ENCODE measurements at places on chromosomes 1 and 21. TPM values are rescaled to one million over a fixed set of nuclear protein-coding genes. Genes with fewer than 3 reads are reported as not detected.

LHX8 gene
- not detected for polyA plus RNA-seq

DNA sequence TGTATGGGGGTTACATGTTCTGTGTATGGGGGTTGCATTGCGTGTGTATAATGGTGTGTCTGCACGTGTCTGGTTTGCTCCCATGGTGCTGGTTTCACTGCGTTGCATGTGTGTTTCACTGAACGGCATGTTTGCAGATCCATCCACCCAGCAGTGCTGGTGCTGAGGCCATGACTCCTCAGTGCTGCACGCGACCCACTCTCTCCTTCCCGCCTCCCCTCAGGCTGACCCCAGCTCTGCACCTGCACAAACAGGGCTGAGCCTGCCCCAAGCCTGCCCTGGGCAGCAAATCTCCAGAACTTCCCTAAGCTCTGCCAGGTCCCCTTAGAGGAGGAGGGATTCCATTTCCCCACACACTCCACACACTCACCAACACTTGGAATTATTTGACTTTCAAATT, 18.7 kb downstream of the ACTRT2 start:
- DNase-seq, result no peak

C1orf53 gene
- polyA plus RNA-seq, result 1.9 TPM

DNA sequence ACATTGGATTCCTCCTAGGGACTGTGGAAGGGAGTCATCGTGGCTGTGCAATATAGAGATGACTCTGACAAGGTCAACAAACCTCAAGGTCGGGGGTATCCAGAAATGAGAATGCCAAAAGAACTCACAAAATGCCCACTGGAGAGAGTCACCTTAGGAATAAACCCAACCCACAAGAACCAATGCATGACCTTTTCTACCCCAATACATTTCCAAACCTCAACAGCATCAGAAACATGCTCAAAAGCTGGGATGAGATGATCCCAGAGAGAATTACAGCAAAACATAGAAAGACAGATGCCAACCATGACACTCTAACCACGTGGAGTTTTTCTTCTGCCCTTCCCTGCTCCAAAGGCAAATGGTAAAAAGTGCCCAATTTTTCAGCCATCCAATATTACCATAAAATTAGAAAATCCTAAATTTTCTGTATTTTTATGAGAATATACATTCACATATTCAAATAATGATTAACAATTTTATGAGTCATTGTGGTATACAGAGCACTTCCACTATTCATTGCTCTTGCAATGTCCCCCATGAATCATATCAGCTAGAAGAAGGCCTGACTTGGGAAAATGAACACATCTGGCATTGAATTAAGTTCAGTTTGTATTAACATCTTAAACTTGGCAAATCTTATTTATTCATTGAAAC, 88.2 kb upstream of the PALMD start:
- DNase-seq, result no peak

GRCh38 chr1:201371276-201371675, 6.2 kb downstream of the TNNT2 start:
- no peak for DNase-seq

DNA sequence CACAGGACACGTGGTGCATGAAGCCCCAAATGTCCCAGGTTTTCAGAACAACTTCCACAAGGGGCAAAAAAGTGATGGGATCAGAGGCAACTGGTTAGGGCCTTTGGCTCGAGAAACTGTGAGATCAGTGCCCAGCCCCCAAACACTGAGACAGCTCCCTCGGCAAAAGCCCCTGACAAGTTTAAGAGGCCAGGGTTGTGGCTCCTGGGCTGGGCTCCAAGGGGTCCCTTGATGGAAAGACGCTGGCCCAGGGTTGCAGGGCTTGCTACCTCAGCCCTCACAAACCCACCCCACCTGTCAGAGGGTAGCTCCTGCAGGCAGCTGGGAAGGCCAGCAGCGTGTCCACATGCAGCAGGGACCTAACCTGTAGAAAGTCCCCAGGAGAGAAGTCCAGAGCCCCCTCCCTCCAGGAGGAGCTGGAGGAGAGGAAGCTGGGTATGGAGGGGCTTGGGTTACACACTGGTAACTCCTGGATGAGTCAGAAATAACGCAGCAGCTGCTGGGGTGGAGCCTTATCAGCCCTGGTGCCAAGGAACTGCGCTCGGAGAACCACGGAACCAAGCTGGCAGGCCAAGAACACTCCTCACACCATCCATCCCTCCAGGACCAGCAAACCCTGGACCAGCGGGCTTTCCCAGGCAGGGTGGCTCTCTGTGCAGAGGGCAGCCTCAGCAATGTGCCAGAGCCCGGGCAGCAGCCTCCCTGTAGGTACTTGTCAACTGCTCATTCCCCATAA, 37.5 kb downstream of the CTNNBIP1 start:
- DNase-seq, result no peak

BACE2 gene
- polyA plus RNA-seq, result 28.0 TPM

- DNase-seq, result no peak
Observed at GRCh38 chr1:147904726-147905125, 2.1 kb downstream of the GJA8 start.

DNA sequence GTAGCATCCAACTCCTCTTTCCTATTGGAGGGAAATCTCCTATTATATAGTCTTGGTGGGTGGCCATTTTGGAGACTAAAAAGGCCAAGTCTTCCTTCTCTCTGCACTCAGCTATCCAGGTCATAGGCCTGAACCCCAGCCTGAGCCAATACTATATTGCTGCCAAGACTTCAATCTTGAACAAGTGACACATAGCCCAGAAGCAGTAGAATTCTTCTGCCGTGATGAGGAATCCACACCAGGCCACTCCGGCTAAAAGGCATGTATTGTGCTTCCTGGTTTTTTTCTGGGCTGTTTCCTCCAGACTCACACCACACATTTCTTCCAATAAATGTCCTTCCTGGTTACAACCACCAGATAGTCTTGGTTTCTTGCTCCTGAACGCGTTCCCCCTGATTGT, 43.0 kb downstream of the ATF3 start:
- DNase-seq, result no peak

DNA sequence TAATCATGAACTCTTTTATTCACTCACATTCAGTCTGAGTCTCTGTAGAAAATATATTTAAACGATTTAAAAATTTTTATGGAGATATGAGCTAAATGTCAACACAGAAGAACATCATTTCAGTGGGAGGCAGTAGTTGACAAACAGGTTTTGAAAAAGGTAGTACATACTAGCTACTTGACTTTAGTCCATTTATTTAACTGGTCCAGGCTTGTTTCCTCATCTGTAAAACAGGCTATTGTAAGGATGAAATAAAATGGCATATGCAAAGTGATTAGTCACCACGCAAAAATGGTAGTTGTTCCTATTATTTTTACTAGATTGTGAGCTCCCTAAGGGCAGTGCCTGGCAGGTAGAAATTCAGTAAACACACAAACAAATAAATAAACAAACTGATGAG, 75.2 kb downstream of the NTPCR start:
- no peak for DNase-seq

IGSF3 gene
- 29.5 TPM for polyA plus RNA-seq

SPRR3 gene
- polyA plus RNA-seq, result not detected

GRCh38 chr1:32250893-32251716, at the start of gene LCK:
LCK (plus strand) TSS chr1:32251265; CDS start chr1:32274330, 23,065 bp downstream.
- no peak for DNase-seq

DNA sequence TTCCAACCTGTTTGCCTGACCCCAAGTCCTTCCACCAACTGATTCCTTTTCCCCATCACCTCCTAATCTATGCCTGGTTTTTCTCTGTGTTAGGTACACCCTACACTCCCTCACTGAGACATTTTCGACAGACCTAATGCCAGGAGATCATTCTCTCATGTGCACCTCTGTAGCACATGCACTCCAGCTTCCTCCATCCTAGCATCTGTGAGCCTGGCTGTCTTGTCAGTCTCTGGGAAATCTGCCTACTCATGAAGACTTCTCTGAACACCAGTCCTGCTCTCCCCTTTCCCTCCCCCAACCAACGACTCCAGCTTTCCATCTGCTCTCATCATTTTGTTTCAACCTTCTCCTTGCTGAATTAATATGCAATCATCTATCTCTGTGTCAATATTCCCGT, 987 bp downstream of the MED8 start:
- no peak for DNase-seq
